ENCODE measurements at places on chromosomes 16 and 17.

DNA sequence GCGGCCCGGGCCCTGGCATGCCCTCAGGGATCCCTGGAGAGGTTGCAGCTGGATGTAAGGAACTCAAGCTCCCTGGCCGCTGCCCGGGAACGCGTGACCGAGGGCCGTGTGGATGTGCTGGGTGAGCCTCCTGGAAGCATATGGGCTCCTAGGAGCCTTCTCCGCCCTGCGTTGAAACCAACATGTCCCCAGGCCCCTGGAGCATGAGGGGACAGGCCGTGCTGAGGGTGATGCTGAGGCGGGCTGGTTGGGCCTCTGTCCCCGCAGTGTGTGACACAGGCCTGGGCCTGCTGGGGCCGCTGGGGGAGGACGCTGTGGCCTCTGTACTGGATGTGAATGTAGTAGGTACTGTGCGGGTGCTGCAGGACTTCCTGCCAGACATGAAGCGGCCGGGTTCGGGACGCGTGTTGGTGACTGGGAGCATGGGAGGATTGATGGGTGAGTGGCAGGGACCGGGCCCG lies 5.7 kb upstream of the HSD17B1 start:
- no peak for DNase-seq

DNA sequence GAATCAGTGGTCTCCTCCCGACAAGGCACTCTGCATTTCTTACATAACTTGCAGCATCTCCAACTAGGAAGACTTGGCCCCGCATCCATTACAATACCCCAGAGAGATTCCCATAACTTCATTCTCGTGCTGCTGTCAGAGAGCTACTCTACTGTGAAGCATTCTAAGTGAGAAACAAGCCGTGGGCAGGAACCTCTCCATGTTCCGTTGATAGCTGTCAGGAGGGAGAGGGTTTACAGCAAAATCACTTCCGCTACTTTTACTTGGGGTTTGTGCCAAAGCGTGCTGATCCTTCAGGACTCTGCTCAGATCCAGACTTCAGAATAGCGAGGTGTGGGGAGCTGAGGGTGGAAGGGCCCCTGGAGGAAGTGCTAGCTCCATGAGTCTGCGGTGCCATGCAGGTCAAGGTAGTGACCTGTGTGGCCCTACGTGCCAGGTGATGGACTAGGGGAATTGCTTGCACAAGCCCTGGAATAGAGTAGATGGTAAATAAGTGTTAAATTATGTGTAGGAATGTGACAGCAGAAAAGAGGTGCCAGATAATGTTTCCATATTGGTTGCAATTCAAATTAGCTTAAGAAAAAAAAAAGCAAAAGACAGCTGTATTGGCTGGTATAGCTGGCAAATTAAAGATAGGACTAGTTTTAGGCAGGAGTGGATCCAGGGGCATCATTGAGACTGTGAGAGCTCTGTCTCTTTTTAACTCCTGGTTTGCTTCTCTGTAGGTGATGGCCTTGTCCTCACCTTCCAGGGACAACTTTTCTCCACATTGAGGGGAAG lies 358.5 kb upstream of the ERCC4 start:
- DNase-seq, result no peak

- no peak for DNase-seq
Observed at GRCh38 chr17:278055-278675, 74.4 kb downstream of the RPH3AL start.

DNA sequence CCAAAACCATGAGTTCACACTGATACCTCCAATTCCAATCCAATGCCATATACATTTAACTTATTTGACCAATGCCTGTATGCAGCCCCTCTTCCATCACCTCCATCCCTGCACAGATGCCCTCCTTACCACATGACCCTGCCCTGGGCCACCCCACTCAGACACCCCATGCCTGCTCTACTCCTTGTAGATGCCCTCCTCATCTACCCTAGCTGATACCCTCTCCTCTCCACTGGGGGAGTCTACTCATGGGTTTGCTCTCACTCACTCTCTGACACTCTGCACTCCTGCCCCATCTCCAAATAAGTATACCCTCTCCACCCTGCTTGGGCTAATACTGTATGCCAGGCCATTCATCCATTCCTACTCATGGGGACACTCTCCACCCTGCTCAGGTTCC lies 16.0 kb upstream of the CMTM4 start:
- no peak for DNase-seq

GRCh38 chr17:66734186-66734943 lies 100.6 kb upstream of the CACNG5 start:
- no peak for DNase-seq

GRCh38 chr16:66717112-66717675 lies 20.7 kb upstream of the CMTM4 start:
- DNase-seq, result no peak

DNA sequence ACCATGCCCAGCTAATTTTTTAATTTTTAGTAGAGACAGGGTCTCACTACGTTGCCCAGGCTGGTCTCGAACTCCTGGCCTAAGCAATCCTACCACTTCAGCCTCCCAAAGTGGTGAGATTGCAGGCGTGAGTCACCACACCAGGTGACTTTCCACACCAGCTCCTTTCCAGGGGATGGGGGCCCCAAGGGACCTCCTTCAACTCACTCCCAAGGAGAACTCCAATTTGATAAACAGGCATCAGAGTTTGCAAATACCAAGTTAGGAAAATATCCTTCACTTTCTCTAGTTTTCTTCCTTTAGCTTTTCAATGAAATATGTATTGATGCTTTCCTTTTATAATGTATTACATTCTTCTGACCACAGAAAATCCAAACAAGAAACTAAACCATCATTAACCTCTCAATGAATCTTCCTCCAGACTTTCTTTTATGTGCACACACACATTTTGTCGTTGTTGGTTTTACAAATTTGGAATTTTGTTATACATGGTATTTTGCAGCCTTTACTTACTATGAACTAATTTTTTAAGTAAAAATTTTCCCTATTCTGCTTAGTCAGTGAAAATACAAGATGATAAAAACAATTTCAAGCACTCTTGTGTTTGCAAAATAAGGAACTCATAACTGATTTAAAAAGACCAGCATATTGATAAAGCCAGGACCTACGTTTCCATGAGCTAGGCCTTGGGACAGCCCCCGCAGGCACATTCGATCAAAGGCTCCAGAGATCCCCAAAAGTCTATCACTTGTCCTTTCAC lies 32.0 kb downstream of the GAS7 start:
- DNase-seq, result no peak

DNA sequence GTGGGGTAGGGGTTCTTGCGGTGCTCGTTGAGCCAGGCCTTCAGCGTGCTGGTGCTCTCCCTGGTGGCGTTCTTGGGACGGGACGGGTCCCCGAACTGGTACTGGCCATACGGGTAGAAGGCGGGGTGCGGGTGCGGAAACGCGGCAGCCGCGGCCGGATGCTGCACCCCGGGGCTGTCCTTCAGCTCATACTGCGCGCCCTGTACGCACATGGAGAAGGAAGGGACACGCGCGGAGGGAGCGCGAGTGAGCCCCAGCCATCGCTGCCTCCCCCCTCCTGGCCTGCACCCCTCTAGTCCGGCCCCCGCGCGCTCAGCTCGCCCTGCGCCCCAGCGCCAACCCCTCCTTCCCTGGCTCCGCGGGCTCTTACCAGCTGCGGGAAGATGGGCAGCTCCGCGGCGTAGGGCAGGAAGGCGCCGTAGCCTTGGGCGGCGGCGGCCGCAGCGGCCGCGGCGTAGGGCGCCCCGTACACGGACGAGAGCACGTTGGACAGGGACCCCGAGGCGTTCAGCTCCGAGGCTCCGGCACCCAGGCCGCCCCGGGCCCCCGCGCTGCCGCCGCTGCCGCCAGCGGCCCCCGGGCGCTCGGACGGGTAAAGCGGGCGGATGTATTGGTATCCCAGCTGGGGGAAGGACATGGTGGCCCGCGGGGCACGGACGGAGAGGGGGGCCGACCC lies 1.0 kb downstream of the IRX3 start:
- DNase-seq, result no peak

DNA sequence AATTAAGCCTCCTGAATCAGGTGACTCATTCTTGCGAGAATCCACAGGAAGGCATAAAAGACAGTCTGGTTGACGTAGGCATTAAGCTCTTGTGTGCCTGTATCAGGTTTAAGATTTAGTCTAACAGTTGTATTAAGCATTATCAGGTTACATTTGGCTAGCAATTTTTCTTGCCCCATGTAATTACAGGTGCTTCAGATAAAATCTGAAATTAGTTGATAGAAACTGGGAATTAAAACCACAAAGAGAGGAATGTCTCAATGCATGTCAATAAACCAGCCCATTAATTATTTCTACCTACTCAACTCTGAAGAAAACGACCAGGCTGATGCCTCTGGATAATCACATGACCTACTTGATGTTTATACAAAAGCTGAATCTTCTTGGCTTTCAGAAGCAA lies 217.2 kb downstream of the CA10 start:
- DNase-seq, result no peak

DNA sequence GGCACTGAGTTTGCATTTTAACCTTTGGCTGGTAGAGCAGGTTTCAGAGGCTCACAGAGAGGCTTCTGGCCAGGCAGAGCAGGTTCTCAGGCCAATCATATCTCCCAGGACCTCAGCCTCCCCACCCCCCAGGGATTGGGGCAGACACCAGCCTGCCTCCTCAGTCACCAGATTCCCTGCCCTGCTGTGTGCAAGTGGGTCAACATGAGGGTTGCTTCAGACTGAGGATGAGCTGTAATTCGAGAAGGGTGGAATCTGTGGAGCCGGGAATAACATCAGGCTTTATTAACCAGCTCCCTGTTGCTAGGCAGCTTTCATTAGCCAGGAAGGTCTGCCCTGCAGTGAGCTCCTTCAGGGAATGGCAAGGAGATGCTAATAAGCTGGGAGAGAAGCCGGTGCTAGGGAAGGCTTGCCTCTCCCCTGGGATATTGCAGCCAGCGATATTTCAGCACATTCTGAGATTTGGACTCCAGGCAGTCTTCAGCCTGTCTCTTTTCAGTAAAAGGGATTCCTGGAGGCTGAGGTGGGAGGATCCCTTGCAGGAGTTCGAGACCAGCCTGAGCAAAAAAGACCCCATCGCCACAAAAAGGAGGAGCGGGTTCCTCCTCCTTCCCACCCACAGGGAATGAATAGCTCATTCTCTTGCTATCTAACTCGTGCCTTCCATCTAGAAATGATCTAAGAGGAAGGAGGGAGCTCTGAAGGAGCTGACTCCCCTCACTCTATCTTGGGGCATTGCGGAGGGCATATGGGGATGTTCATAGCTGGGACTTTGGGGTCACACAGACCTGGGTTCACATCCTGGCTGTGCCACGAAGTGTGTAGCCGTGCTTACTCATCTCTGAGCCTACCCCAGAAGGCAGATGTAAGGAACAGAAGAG lies 10.7 kb downstream of the SGSM2 start:
- DNase-seq, result no peak

GRCh38 chr16:15054357-15055140 lies 1.3 kb downstream of the NTAN1 start:
- DNase-seq, result no peak

DNA sequence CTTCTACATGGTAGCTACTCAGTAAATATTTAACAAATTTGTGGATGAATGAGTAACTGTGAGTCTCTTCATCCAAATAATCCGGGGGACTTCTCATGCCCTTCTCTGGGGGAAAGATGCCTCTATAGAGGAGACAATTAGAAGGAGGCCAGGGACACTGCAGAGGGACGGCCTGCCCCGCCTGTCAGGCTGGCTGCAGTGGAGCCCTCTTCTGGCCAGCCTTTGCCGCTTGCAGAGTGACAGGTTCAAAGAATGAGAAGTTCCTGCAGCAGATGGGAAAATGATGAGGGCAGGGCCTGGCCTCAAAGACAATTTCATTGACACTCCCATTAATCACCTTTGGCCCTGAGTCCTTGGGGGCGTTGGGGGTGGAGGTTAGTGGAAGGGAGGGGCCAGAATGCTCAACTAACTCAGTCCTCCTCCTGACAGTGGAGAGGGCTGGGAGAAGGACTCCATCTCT lies 339.0 kb downstream of the MAF start:
- peak; percentile 36 for DNase-seq

DNA sequence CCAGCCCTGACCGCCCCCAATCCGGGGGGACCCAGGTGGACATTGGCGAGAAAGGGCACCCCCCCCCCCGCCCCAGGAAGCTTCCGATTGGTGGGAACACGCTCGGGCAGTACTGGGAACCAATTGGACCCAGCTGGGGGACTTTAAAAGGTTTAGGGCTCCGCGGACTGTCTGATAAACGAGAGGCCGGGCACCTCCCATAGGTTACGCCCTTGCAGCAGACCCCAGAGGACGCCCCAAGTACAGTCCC lies 245 bp downstream of the TMEM256 start:
- DNase-seq, result no peak

GRCh38 chr16:9869776-9870175 lies 312.5 kb downstream of the GRIN2A start:
- no peak for DNase-seq

- DNase-seq, result no peak
Observed at GRCh38 chr17:29214215-29215146, 32.2 kb upstream of the CRYBA1 start.

- no peak for DNase-seq
Observed at GRCh38 chr16:78844682-78845081, 745.2 kb downstream of the WWOX start.

DNA sequence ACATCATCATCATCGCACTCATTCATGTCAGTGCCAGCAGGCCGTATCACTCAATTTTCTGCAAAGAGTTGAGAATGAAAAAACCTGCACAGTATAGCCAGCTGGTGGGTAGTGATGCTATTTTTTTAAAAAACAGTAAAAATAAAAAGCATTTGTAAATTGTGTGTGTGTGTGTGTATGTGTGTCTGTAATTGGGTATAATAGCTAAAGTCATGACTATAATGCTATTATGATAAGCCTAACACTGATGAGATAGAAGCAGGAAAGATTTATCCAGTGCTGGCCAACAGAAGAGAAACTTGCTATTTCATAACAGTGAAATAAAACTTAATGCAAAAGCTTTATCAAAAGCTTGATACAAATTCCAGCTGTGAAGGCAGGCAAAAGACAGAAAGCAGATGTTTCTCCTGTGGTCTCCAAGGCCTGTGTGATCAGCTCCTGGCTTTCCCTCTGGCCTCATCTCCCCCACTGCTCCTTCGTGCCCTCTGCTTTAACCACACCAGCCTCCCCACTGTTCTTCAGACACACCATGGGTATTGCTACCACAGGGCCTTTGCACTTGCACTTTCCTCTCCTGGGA lies 206.2 kb upstream of the IRX5 start:
- no peak for DNase-seq

GRCh38 chr16:50580180-50580798 lies 32.1 kb downstream of the NKD1 start:
- no peak for DNase-seq

GRCh38 chr17:80421381-80422090 lies 6.6 kb downstream of the ENDOV start:
- no peak for DNase-seq

GRCh38 chr16:35735403-35736251 lies 2276.2 kb downstream of the TP53TG3F start:
- DNase-seq, result no peak

GRCh38 chr17:78131172-78132083 lies 857 bp downstream of the TMC8 start:
- peak; percentile 67 for DNase-seq
